ENCODE measurements at places on chromosomes 2 and 18. TPM values are rescaled to one million over a fixed set of nuclear protein-coding genes. Genes with fewer than 3 reads are reported as not detected.

The CPLX4 gene
- not detected for total RNA-seq

The ARL6IP6 gene
- 12.6 TPM for total RNA-seq

DNA sequence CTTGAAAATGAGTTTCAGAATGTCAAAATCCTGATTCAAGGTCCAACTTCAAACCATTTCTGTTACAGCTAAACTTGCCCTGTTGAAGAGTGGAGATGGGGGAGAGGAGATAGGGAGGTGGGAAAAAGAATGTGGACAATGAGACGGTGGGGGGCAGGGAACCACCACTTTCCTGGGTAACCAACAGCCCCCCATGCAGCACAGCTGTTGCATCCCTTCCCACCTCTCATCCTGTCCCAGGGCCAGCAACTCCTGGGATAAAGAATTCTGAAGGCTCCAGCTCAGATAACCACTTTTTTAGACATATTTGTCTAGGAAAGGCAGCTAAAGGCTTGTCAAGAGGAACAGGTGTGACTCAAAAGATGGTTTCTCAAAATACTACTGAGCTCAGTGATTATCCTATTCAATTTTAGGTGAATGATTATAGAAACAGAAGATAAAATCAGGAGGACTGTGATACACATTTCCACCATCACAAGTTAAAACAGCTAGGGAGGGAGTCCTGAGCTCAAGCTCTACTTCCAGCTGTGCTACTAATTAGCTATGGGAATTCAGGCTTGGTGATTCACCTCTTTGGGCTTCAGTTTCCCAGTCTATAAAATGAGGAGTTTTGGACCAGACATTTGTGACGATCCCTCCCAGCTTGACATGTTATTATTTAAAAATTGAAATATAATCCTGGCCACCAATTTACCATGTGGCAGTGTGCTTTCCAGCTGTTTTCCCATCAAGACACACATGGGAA lies 36.3 kb downstream of the HDHD2 start:
- DNase-seq = no peak

DNA sequence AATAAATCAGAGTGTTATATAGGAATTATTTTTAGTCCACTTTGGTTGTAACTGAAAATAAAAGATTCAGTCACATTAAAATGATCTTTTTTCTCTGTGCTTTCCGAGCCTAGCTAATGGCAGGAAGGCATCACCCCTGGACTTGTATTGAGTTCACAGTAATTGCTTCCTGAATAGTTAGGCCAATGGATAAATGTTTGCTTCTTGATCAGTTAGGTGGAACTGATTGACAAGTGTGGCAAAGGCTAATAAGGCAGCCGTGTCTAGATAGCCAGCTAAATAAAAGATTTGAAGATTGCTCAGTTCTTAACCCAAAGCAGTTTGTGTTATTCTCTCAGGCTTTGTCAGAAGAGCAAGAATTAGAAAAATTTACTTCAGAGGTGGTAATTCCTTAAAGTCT lies 20.8 kb downstream of the FAM171B start:
- DNase-seq = no peak

- no peak for DNase-seq
Observed at GRCh38 chr2:66031236-66031635, 403.7 kb upstream of the MEIS1 start.

GRCh38 chr2:188701836-188702235 lies 272.3 kb upstream of the COL3A1 start:
- no peak for DNase-seq

- DNase-seq = no peak
Observed at GRCh38 chr2:105779394-105779793, 34.7 kb downstream of the NCK2 start.

GRCh38 chr18:12336171-12336613 lies 28.2 kb downstream of the TUBB6 start:
- DNase-seq = no peak

DNA sequence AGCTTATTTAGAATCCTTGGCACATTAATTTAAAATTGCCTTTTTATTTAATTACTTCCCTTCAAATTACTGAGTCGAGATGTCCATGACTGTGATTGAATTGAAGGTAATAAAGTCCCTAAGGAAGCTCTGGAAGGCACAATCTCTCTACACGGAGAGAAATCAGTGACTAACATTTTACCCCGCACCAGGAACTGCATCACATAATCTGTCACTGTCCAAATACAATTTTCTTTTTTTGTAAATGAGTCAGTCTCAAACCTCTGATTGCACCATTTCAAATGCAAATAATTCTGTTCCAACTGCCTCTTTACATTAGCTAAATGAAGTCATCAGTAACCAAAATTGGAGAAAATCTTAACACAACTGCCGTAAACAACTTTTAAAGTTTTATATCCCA lies 311.9 kb downstream of the CCDC178 start:
- no peak for DNase-seq
